ENCODE measurements at places on chromosomes 7 and 10.

- no peak for DNase-seq
These were observed 167.6 kb upstream of the FRMD4A start for GRCh38 chr10:14498326-14498725.

GRCh38 chr7:24438232-24438631, 135.0 kb upstream of the PALS2 start:
- DNase-seq: no peak

- no peak for DNase-seq
These were observed 43.9 kb upstream of the OPALIN start for GRCh38 chr10:96402417-96403305.

DNA sequence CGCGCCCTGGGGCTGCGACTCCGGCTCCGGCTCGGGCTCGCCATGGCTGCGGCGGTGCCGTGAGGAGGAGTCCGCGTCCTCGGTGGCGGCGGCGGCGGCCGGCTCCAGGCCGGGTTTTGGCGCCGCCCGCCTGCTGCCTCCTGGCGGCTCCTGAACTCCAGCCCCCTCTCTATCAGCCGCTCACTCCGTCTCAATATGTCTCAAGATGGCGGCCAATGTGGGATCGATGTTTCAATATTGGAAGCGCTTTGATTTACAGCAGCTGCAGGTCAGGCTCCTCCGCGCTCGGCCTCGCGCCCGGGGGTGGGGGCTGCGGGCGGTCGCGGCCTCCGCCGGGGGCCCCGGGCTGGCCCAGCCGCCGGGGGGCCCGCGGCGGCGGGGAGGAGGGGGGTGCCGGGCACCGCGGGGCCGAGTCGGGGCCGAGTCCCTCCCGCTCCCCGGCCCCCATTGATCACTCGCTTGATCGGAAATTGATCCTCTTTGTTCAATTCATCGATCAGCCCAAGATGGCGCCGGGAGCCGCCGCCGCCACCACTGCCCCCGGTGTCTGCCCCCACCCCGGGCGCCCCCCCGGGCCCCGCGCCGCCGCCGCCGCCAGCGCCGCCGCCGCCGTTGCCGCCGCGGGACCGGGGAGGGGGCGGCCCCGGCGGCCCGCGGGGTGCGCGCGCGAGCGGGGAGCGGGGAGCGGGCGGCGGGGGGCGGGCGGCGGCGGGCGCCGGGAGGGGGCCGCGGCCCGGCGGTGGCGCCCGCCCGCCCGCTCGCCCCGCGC, 1.4 kb upstream of the CUX1 start:
- peak; percentile 71 for DNase-seq

- DNase-seq: peak; percentile 21
These were observed 32.7 kb downstream of the DPY19L1 start for GRCh38 chr7:35004531-35005095.

GRCh38 chr7:151345576-151346469, 4.2 kb downstream of the NUB1 start:
- no peak for DNase-seq

- no peak for DNase-seq
These were observed 16.4 kb downstream of the HIP1 start for GRCh38 chr7:75722373-75722772.

DNA sequence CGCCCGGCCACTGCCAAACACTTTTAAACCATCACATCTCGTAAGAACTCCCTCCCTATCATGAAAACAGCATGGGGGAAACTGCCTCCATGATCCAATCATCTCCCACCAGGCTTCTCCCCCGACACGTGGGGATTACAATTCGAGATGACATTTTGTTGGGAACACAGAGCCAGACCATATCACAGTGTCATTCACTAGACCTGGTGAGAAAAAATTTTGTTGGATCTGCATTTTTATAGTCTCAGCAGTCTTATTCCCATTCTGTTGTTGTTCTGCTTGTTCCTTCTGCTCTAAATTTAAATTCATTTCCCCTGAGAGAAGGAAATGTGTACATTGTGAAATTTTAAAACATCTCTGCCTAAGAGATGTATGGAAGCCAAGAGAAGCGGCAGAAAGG, 4.8 kb upstream of the MKLN1 start:
- no peak for DNase-seq
